Thyroid gland (tissue), 4 donors: ENCODE measurements at places on chromosomes 16 and 17.

- DNase-seq = no peak
These were observed 12.5 kb downstream of the CDH5 start for GRCh38 chr16:66378741-66379570.

GRCh38 chr17:76560877-76561221 lies 21.0 kb downstream of the PRCD start:
- DNase-seq = no peak

DNA sequence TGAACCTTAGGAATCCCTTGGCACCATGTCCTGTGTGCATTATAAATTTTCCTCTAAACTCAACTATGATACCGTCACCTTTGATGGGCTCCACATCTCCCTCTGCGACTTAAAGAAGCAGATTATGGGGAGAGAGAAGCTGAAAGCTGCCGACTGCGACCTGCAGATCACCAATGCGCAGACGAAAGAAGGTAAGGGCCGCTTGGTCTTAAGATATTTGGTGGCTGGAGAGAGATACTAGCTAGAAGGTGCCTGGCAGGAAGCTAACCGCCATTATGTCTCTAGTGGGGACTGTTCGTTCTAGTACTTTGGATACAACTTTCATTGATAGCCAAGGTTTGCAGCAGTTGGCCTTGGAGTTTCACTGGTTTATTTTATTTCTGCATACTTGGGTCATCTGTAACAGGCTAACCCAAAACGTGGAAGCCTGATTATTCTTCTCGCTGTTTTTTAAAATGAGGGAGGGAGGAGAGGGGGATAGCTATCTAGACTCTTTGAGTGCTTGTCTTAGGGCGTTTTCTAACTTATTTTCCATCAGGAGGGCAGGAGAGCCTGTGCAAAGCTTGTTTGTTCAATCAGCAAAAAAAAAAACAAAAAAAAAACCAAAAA lies 1.3 kb downstream of the RBBP6 start:
- peak; percentile 16 for DNase-seq

DNA sequence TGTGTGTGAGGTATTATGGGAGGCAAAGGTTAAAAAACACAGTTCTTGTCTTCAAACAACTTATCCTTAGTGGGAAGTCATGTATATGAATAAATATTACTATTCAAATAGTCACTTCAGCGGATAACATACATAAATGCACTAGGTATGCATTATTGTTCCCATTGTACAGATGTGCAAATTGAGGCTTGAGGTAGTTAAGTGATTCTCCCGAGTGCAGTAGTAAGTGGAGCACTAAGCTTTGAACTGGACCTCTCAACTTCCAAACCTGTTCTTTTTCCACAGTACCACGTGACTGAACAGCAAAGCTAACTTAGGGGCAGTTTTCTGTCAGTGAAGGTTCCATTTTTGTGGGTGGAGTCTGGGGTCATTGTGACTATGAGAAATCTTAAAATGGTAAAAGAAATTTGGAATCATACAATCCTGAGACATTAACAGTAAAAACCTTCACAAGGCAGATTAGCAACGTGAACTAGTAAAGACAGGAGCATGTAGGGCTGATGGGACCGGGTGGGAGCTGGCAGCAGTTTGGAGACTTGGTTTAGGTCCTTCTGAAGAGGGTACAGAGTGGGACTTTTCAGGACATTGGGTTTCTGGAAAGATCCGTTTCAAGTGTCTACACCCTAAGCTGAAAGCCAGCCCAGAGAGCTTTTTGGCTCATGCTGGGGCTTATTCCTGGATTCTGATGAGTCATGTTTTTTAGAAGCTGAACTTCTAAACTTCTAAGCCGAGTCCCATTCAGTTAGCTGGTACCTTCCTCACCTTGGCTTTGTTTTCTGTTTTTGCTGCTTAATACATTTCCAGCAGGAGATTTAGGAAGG lies 204.9 kb downstream of the PRKCA start:
- DNase-seq = peak; percentile 76

DNA sequence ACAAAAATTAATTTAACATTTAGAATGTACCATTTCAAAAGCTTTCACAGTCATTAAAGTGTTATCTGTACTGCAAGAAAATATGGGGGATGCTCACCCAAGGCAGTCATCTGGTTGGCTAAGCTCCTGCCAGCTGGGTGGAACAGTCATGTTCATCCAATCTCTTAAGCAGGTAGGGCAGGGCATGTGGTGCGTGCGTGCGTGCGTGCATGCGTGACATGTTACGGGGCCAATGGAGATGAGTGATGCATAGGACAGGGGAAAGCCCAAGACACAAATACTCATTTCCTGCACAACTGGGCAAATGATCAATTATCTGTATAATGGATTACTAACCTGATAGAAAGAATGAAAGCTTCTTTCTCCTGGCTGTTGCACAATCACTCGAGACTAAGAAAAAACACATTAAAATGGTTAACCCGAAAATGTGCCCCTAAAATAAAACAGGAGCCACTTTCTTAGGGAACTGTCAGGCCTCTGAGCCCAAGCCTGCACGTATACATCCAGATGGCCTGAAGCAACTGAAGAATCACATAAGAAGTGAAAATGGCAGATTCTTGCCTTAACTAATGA lies 104.4 kb downstream of the MYO1D start:
- no peak for DNase-seq

GRCh38 chr17:43800736-43801135 lies 20.5 kb downstream of the CFAP97D1 start:
- no peak for DNase-seq

- DNase-seq = no peak
These were observed 1.5 kb upstream of the MARF1 start for GRCh38 chr16:15644267-15644961.

DNA sequence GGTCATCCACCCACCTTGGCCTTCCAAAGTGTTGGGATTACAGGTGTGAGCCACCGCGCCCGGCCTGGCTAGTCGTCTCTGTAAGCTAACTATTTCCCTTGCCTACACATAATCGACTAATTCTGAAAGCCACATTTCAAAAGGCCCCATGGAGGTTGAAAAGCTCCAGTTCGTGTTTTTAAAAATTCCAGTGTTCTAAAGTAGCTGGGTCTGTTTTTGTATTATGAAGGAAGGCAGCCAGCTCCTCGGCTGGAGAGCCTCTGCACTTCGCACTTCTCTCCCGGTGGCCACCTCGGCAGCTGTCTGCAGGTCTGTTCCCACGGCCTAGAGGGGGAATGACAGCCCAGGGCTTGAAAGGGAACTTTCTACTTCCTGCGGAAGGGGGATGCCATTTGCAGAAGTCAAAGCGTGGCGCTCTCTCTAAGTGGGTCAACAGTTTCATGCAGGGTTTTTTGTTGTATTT lies 16.9 kb downstream of the HASPIN start:
- DNase-seq = no peak

- DNase-seq = no peak
These were observed 11.9 kb downstream of the MAP3K3 start for GRCh38 chr17:63634163-63634562.

DNA sequence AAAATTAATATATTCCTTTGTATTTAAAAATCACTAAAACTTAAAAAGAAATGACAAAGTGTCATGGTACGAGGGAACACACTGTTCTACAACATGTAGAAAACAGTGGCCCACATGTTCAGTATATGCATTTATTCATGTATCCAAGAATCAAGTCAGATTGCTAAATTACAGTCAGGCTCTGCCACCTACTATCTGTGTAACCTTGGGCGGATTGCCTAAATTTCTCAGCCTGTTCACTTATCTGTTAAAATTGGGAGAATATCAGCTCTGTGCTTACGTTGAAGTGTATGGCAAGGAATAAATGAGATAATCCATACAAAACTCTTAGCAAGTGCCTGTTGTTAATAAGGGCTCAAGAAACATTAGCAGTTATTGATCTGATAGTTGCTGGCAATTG lies 3.4 kb upstream of the USP22 start:
- no peak for DNase-seq

DNA sequence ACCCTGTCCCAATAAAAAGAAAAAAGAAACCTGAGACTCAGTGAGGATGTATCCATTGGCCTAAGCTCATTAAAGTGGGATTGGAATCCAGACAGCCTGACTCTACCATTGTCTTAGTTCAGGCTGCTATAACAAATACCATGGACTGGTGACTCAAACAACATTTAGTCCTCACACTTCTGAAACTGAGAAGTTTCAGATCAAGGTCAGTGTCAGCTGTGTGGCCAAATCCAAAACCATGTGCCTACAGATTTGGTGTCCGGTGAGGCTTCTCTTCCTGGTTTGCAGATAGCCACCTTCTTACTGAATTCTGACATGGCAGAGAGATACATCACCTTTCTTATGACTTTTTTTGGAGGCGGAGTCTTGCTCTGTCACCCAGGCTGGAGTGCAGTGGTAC lies 53.3 kb upstream of the KDM8 start:
- no peak for DNase-seq

- no peak for DNase-seq
These were observed 22.8 kb downstream of the GINS2 start for GRCh38 chr16:85665929-85666328.
